Stimulated activated CD8-positive, alpha-beta memory T cell treated with anti-CD3 and anti-CD28 coated beads, Interleukin-2, amount 100 ng/mL, for 1 hour (primary cell): ENCODE measurements at places on chromosomes 16 and 17.

DNA sequence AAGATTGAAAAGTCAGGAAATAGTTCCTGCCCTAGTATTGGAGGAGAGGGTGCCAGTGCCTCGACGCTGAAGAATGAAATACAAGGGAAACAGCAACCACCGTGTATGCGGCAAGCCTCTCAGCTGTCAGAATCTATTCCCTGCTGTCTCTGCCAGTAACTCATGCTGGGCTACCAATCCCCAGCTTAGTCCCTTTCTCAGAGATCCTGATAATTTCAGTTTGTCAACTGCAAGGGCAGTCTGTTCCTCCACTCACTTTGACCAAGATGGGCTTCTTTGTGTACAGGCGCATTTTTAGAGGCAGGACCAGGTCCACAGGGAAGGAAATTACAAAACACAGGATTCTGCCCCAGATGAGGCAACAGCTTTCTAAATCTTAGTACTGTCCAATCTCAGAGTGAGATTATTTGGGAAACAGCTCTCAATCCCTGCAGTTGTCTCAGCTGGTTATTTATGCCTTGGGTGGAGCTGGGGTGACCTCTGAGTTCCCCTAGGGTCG is 1.3 kb downstream of the NQO1 start:
- DNase-seq = no peak

DNA sequence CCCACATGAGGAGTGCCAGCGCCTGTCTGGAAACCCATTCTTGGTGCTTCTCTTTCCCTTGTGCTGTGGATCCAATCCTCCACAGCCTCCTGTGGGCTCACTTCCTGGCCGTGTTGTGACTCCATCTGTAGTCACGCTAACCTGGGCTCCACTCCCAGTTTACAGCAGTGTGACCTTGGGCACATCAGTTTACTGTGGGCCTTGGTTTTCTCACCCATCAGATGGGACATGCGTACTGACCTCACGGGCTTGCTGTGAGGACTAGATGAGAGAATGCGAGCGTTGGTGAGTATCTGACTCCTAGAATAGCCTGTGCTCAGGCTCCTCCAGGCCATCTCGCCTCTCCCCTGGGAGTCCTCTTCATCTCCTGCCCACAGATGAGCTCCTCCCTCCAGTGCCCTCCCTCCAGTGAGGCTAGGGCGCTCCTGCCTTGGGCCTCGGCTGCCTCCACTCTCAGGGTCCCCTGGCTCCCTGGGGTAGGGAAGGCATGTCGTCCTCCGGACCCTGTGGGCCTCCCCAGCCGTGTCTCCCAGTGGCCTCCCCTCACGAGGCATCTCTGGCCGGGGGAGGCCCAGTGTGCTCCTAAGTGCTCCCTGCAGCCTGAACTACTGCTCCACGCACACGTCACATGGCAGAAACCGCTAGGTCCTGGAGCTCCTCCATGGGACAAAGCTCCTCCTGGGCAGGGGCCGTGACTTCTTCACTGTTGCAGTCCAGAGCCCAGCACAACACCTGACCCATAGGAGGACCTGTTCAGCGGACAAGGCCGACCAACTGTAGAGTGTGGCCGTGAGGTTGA is 5.2 kb upstream of the FOXJ1 start:
- DNase-seq = no peak

- DNase-seq = no peak
These were observed 9.1 kb downstream of the TSPOAP1 start for GRCh38 chr17:58319173-58320162.

GRCh38 chr17:75346906-75347305 is 57.7 kb upstream of the SLC25A19 start:
- no peak for DNase-seq

GRCh38 chr16:78513838-78514237 is 414.4 kb downstream of the WWOX start:
- no peak for DNase-seq

DNA sequence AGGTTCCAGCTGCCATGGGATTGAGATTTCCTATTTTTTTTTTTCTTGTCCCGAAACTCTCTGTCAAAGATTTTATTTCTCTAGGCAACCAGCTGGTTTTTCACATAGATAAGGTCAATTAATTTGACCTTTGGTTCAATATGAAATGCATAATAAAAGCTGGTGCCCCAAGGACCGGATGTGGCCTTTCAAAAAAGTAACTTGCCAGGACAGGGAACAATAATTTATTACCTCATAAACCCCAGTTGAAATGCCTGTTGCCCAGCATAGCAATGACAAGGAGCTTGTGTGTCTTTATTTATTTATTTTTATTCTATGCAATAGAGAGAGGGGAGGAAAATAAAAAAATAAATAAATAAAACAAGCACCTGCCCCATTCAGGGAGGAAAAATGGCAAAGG is 472.7 kb downstream of the KCNJ2 start:
- DNase-seq = no peak

DNA sequence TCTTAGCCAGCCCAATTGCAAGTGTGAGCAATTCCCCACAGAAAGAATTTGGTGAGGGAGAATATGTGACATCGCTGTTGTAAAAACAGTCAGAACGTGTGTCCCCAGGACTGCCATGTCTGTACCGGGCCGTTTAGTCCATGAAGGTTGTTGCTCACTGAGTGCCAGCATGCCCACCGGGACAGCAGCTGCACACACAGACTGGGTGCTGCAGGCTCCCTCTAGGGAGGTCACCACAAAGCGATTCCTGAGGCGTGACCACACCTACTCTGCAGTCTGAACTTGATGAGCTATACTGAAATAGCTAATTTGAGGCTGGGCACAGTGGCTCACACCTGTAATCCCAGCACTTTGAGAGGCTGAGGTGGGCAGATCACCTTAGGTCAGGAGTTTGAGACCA is 44.1 kb upstream of the ADORA2B start:
- DNase-seq = no peak

- no peak for DNase-seq
These were observed 39.9 kb upstream of the CCDC182 start for GRCh38 chr17:57785022-57785421.

DNA sequence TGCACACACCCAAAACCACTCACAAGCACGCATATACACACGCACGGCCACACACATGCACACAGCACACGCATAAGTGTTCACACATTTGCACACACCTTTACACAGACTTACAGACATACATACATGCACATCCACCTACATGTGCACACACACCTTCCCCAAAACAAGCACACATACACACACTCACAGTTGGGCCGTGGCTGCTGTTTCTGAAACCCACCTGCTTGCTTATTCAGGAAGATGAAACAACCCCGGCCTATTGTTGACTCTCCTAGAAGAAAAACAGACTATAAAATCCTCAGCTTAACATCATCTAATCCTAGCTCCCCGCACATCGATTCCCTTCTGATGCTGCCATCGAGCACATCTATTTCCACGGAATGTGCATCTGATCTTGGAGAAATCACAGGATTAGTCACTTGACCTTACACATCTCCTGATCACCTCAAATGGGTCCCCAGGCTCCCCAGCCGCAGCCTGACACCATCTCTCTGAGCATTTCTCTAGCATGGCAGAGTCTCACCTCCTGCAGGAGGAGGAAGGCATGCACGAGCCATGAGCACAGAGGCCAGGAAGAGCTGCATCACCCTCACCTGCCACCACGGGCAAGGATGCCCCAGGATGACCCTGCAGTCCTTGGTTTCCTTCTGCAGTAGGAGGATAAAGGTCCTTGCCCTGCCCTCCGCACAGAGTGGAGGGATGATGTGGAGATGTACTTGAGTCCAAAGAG is 105.8 kb upstream of the CDH5 start:
- DNase-seq = no peak

- DNase-seq = no peak
These were observed 26.2 kb downstream of the CPNE2 start for GRCh38 chr16:57118461-57119084.

- DNase-seq = no peak
These were observed 20.6 kb downstream of the VPS53 start for GRCh38 chr17:693791-694638.

- DNase-seq = no peak
These were observed 485 bp downstream of the DNAJA3 start for GRCh38 chr16:4426021-4426684.

GRCh38 chr17:66941773-66942450 is 22.6 kb upstream of the CACNG4 start:
- DNase-seq = no peak

GRCh38 chr17:79201536-79202227 is 127.1 kb downstream of the ENGASE start:
- DNase-seq = no peak
